ENCODE measurements at places on chromosomes 4 and X.

DNA sequence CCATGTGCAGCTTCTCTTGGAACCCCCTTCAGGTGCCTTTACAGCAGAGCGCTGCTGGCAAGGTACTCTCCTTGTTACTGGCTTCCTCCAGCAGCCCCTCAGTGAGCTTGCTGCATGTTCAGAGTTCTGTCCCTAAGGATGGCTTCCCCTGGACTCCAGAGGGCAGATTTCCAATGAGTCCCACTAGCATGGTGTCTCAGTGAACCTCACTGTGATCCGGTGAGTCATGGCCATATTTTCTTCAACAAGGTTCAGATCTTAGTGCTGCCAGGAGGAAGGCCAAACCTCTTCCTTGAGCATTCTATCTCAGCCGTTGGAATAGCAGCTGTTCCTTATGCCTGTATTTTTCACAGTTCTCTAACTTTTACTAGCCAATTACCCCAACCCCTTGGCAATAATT lies 98.8 kb downstream of the CASK start:
- DNase-seq = no peak

- DNase-seq = no peak
Measured at GRCh38 chrX:40383969-40384368, 196.8 kb upstream of the ATP6AP2 start.

GRCh38 chrX:86102341-86102740 lies 45.9 kb upstream of the DACH2 start:
- DNase-seq = no peak

DNA sequence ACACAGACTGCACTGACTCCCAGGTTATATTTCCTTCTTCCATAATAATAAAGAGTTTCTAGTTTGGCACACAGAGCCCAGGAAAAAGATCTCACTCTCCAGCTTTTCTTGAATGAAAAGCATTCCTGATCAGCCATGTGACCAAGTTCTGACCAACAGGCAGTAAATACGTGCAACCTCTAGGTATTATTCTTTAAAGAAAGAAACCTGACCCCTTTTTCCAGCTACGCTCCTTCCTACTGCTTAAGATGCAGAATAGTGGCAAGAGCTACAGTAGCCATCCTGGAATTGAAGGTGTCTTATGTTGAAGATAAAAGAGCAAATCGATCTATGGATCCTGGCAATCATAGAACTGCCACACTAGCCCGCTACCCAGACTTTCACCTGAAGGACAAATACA lies 76.7 kb downstream of the LRBA start:
- DNase-seq = no peak

- no peak for DNase-seq
Measured at GRCh38 chr4:186069729-186070128, 773 bp downstream of the TLR3 start.

DNA sequence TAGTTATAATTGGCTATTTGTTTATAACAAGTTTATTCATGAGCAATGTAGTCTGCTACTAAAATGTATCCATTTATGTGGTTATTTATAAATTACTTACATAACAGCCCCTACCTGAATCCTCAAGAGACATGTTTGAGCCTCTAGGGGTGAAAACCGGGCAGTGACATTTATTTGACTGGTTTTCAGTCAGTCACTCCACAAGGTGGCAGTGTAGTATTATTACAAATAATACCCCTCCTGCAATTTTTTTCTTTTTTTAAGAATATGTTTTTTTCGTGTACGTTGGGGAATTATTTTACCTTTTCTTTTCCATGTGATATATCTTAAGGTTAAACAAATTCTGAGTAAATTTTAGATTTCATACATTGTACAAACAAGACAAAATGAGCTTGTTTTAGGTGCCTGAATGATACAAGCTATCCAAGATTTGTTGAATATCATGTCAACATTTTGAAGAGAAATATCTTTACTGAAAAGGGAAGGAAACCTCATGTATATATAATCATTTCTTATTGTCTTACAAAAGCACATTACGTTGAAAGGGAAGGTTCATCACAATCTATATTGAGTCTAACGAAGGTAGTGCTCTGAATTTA lies 598.7 kb upstream of the TECRL start:
- no peak for DNase-seq

DNA sequence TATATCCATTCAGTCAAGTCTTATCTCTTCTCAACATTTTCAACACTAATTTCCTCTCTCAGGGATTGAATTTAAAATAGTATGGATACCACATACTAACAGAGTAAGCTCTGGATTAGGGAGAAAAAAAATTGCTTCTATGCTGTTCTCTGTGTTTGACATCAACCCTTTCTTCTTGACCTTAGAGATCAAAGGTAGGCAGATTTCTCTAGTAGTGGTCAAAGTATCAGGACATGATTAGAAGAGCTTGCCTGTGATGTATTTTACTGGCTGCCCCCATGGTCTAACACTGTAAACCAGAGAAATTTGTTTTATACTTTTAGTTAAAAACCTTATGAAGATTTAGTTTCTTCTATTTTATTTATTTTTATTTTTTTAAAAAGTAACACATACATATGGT lies 8.3 kb downstream of the ADH6 start:
- no peak for DNase-seq

DNA sequence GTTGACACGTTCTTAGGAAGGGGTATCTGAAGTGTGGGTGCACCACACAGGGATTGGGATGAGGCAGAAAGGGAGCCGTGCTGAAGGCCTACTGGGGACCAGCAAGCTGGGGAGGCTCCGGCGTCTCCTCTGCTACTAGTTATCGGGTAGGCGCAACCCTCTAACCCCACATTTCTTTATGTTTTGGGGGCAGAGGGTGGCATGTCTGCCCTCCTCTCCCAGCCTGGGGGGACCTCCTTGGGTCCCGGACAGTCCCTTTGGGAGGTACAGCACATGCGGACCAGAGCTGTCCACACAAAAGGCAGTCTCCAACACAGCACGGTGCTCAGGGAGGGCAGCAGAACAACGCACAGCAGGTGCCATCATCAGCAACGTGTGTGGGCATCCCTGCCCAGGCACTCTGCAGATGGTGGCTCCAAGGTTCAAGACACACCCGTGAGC lies 33.2 kb downstream of the WDR1 start:
- no peak for DNase-seq
